ENCODE measurements at places on chromosomes 3 and 15.

DNA sequence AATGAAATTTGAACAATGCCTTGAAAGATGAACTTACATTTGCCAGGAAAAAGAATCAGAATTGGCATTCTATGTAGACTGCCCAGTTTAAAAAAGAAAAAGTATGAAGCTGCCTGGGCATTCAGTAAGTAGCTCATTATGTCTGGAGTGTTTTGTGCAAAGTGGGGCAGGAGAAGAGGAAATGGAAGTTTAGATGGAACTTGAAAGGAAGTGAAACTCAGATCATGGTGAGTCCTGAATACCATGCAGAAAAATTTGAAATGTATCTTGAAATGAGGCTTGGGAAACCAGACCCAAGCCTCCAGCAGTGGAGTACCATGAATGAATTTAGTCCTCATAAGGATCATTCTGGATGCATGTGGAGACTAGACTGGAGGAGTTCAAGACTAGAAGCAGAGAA lies 4.8 kb upstream of the MORC1 start:
- DNase-seq = no peak

GRCh38 chr15:78244893-78245292 lies 10.5 kb upstream of the ACSBG1 start:
- peak; percentile 6 for DNase-seq

DNA sequence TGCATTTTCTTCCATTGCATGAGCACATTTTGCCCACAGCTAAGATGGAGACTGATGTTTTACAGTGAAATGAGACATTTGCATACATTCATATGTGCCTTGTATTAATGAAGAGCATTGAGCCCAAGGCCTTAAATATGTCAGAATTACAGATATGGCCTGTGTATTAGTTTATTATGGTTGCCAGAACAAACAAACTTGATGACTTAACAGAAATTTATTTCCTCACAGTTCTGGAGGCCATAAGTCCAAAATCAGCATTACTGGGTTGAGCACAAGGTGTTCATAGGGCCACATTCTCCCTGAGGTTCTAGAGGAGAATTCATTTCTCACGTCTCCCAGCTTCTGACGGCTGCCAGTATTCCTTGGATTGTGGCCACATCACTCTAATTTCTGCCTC lies 302.6 kb upstream of the TGFBR2 start:
- DNase-seq = no peak

DNA sequence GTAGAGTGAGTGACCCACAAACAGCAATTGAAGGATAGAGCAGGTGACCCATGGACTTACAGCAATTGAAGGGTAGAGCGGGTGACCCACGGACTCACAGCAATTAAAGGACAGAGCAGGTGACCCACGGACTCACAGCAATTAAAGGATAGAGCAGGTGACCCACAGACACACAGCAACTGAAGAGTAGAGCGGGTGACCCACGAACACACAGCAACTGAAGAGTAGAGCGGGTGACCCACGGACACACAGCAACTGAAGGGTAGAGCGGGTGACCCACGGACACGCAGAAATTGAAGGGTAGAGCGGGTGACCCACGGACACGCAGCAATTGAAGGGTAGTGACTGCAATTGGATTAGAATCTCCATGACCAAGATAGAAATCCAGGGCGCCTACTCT lies 9.8 kb upstream of the TNK2 start:
- DNase-seq = no peak

GRCh38 chr3:139319428-139320402 lies 24.1 kb upstream of the MRPS22 start:
- peak; percentile 52 for DNase-seq

- DNase-seq = no peak
Observed at GRCh38 chr3:172679599-172679998, 31.3 kb downstream of the NCEH1 start.

- DNase-seq = peak; percentile 73
Observed at GRCh38 chr3:106302451-106303221, 433.8 kb upstream of the CBLB start.

GRCh38 chr15:34716111-34716510 lies 38.7 kb downstream of the GJD2 start:
- no peak for DNase-seq

- no peak for DNase-seq
Observed at GRCh38 chr3:141275973-141276372, 44.3 kb downstream of the PXYLP1 start.

- DNase-seq = no peak
Observed at GRCh38 chr3:17831366-17831765, 88.9 kb upstream of the TBC1D5 start.

DNA sequence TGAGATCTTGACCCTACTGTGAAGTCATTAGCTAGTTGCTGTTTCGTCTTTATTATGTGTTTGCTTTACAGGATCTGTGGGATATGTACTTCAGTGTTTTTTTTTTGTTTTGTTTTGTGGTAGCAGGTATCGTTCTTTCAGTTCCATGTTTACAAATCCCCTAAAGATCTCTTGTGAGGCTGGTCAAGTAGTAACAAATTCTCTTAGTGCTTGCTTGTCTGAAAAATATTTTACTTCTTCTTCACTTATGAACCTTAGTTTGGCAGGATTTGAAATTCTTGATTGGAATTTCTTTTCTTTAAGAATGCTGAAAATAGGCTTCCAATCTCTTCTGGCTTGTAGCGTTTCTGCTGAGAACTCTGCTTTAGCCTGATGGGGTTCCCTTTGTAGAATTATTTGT lies 235.8 kb upstream of the ALCAM start:
- no peak for DNase-seq

- no peak for DNase-seq
Observed at GRCh38 chr3:81891055-81891895, 129.8 kb upstream of the GBE1 start.

DNA sequence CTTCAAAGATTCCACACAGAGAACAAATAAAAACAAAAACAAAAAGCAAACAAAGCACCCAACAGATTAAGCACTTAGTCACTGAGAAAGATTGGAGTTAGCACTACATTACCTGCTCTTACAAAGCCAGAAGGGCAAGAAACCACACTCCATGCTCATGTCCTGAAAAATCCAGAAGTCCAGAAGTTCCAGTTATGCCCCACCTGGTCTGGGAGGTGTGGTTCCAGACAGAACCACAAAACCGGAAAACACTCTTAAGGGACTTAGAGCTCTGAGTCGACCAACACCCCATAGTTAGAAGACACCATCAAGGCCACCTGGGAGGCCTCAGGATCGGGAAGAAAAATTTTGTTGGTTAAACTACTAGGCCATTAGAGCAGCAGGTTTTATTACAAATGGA lies 88.9 kb downstream of the TNIK start:
- no peak for DNase-seq

DNA sequence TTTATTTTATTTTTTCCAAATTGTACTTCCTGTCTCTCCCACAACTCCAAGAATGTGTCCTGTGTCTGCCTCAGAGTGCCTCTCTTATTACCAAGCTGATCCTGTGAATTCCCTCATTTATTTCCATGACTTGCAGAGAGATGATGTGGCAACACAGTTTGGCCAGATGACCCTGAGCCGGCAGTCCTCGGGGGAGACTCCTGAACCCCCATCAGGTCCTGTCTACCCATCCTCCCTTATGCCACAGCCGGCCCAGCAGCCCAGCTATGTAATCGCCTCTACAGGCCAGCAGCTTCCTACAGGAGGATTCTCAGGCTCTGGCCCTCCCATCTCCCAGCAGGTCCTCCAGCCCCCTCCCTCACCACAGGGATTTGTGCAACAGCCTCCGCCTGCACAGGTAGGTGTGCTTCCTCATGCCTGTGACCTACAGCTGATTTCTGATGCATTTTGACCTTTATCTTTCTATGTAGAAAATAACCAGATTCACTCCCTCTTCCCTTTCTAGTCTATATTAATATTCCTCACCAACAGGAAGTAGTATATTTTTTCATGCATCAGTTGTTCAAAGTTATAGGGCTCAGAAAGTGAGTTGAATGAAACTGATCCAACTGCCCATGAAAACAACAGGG lies 100.0 kb downstream of the ARPP21 start:
- DNase-seq = no peak

Measured in OCI-M1 (cell line).